Adipocyte (in vitro differentiated cells): ENCODE measurements at places on chromosomes 7 and 10.
A peak's percentile ranks its signal among the peaks of the same experiment; 100 is the strongest.

DNA sequence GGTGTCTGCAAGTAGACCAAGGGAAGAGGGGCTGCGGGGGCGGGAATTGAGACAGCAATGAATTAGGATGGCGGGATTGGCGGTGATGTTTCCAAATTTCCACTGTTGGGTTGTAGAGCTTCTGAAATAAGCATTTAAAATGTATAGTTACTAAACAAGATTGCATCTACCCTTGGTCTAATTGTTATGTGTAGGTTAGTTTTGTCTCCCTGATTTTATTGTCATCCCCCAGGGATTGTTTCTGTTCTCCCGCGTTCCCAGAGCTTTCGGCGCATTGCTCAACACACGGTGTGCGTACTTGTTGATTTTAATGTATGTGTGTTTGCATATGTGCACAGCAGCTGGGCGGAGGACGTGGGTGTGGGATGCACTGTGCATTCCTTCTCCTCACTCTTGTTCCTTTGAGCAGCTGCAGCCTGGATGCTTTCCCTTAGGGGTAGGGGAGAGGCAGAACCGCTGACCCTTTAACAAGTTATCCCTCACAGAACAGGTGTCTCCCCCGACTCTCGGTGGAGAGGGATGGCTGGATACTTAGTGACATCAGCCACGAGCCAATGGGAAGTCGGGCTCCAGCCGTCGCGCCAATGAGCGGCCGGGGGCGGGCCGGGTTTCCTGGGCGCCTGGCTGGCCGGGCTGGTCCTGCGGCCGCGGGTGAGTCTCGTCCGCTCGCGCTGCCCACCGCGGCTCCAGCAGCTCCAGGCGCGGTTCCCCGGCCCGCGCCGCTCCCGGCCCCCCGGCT lies at the start of gene TSPAN33:
Gene TSPAN33, plus strand, starts transcription at position 613 of the 739 bp plus-strand sequence. CDS start 274 bp downstream, outside the sequence.
- DNase-seq: peak; percentile 91

- DNase-seq: no peak
Measured at GRCh38 chr7:101433688-101434087, 71.0 kb downstream of the COL26A1 start.

DNA sequence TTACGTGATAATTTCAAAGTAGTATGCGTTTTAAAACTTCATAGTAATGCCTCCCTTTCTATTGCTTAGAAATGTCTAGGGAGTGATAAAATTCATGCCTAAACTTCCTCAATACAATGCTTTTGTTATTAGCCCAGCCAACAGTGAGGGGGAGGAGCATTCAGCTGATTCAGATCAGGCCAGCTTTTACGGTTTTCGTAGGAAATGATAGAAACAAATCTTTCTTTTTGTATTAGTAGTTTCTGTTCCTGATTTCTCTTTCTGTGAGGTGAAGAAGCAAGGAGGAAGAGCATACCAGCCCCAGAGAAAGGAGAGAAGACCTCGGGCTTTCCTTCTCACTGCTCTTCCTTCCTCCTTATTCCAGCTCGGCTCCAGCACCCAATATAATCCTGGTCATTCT lies 35.2 kb upstream of the ITPRID1 start:
- no peak for DNase-seq

GRCh38 chr7:134493091-134493490 lies 34.2 kb upstream of the AKR1B1 start:
- no peak for DNase-seq

- DNase-seq: no peak
Measured at GRCh38 chr7:41956705-41957104, 253.8 kb upstream of the INHBA start.

DNA sequence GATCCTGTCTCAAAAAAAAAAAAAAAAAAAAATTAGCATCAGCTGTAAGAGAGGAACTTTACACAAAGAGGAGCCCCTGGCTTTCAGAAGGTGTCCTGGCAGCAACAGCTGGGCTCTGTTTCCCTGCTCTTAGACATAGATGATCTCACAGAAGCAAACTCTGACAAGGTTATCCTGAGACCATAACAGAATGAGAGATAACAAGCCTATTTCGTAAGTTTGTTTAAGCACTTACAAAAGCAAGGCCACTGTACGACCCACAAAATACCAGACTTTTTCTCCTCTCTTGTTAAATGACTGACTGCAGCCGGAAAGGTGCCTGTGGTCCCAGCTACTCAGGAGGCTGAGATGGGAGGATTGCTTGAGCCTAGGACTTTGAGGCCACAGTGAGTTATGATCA lies 33.3 kb upstream of the OTUD1 start:
- DNase-seq: no peak

DNA sequence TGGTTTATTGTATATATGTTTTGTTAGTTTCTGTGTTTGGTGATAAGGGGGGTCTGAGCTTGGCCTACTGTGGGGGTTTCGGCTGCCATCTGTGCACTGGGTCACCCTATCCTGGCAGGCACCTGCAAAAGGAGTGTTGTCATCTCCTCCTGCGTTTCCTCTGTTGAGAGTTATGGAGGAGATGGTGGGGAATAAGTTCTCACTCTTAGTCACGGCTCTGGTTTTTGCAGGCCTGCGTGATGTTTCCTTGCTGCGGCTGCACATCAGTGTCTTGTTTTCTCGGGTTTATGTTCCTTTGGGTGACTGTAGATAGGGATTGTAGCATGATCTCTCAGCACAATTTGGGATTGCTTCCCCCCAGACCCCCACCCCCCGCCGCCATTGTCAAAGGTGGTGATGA lies 36.8 kb downstream of the CCM2 start:
- no peak for DNase-seq

- peak; percentile 49 for DNase-seq
Measured at GRCh38 chr7:95723583-95724180, 48.7 kb upstream of the DYNC1I1 start.

- DNase-seq: peak; percentile 76
Measured at GRCh38 chr7:101173752-101174244, 6.3 kb downstream of the NAT16 start.

GRCh38 chr7:80524693-80525092 lies 12.8 kb upstream of the GNAT3 start:
- DNase-seq: no peak

- no peak for DNase-seq
Measured at GRCh38 chr7:144494355-144494754, 90.9 kb upstream of the NOBOX start.

DNA sequence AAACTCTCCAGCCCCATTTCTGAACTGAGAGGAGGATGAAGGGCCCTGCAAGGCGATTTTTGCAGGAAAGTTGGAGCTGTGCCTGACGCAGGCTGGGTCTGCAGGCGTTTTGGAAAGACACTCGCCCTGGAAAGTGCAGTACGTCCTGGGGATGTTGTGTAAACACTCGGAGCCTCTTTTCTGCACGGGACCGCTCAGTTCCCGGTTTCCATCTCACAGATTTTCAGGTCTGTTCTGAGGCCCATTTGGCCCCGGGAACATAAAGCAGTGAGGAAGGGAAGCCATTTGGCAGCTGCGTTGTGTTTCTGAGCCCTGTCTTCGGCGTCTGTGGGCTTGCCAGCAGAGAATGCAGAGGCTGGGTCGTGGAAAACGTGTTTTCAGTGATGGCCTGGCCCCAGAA lies 655.0 kb upstream of the MGMT start:
- DNase-seq: no peak

GRCh38 chr7:127715272-127715671 lies 63.3 kb downstream of the SND1 start:
- no peak for DNase-seq

- no peak for DNase-seq
Measured at GRCh38 chr10:108052981-108053380, 888.5 kb upstream of the SORCS1 start.

GRCh38 chr7:30365621-30366020 lies 81.2 kb downstream of the ZNRF2 start:
- DNase-seq: no peak

DNA sequence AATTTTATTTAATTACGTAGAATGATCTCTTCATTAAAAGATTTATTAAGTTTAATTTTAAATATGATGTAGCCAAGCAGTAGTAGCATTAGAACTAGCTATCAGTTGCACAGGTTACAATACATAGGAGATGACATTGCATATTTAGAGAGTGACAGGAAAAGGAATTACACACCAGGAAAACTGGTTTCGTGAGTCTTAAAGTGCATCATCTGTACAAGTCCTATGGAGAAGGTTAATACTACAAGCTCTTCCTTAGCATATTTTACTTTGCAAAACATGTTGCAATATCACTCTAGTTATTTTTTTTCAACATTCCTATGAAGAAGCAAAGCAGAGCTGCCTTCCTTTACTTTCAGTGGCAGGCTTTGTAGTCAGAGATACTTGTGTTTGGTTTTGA lies 20.2 kb upstream of the SEM1 start:
- peak; percentile 44 for DNase-seq

DNA sequence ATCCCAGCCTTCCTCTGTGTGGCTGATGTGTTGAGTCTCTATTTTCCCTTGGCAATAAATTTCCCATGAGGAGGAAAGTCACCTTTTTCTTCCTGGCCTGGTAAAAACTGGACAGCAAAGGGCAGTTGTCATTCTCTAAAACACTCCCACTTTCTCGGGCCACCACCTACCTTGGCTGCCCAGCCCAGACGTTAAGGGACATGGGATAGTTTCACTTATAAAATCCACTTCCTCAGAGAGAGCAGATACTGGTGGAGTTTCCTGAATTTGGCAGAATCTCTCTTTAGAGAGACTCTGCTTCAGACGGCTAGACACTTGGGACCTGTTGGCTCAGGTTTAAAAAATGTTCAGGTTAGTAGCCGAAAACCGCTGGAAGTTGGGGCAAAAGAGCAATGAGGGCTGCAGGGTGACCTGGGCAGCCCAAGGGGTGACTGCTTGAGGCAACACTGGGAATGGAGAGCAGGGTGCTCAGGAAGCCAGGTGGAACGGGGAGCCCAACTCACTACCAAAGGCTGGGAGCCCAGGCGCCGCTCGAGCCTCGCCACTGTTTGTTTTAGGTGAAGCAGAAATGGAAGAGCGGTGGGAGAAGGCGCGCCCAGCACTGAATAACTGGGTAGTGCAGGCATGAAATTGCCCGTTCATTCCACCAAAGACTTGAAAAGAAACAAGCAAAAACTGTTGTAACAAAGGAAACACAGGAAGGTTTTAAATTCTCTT lies 186.1 kb downstream of the TRIL start:
- DNase-seq: no peak
